NCI-H524 treated with DMSO at 0.1 percent for 48 hours (cell line): ENCODE measurements at places on chromosomes 4 and X.
A peak's percentile ranks its signal among the peaks of the same experiment; 100 is the strongest.

GRCh38 chr4:75036046-75036830, 103.3 kb downstream of the PARM1 start:
- no peak for DNase-seq

- no peak for DNase-seq
Observed at GRCh38 chr4:176753049-176753448, 39.7 kb downstream of the VEGFC start.

GRCh38 chr4:18109676-18110075, 88.1 kb upstream of the LCORL start:
- no peak for DNase-seq

DNA sequence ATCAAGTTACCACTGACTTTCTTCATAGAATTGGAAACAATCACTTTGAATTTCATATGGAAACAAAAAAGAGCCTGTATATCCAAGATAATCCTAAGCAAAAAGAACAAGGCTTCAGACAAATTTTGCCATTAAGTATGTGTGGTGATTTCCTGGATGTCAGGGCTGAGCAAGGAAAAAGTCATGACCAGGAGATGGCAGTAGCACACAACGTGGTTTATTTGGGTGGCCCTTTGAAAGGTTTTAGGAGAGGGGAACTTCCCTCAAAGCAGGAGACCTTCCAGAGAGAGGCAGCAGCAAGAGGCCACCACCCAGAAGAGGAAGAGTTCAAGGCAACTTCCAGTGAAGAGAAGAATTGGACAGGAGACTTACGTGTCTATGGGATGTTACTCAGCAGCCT, 18.1 kb upstream of the ZXDB start:
- DNase-seq, result no peak

DNA sequence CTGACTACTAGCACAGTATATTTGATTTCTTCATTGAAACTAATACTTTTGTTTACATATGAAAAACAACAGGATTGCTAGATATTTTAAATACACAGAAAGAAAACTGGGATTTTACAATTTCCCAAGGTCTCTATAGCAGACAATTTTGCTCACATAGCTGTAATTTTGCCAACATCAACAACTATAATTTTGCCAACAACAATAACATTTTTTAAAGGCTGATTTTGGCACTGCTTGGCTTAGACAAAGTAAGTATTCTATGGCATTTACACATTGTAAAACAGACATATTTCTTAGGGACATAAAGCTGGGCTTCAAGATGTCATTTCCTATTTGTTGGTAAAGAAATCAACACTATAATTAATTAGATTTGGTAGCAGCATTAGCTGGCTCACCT, 922.1 kb downstream of the RAB28 start:
- no peak for DNase-seq

- no peak for DNase-seq
Observed at GRCh38 chr4:185304541-185304940, 91.2 kb downstream of the LRP2BP start.

DNA sequence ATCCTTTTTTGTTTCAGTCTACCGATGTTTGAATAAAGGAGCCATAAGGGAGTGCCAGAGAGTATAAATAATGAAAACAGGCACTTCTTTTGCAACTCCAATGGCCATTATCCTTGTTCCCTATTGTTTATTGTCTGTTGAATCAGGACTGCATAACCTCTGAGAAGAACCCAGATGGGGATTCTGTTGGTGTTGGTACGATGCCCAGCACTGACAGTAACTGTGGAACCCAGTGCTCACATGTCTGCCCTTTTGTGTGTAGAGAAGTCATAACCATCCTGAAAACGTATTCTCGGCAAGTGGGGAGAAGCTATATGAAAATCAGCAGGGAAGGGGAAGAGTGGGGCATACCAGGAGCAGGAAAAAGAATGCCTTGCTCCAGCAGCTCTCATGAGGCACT, 195.1 kb upstream of the EDNRA start:
- DNase-seq, result no peak

DNA sequence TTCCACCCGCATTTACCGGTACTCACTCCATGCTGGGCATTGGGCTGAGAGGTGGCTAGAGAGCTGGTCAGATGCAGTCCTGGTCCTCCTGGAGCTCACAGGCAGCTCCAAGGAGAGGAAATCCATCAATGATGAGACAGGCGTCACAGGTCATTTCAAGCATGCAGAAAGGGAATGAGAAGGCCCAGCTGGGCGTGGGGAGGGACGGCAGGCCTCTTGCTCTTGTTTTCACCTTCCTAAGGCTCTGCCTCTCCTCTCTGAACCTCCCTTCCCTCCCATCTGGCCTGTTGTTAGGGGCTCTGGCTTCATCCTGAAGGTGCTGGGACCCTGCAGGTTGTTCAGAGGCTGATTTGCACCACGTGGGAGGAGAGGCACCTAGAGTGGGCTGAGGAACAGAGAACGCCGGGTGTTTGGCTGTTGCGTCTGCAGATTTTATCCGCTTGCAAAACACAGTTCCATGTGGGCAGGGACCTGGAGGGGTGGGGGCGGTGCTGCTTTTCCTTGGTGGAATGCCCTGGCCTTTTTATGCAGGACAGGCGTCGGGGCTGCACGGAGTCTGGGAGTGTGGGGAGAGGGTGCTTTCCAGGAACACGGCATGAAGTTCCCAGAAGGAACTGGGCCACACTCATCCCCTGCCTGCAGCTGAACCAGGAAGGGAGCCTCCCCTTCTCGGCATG, 81.5 kb upstream of the PSAPL1 start:
- DNase-seq, result no peak

- DNase-seq, result no peak
Observed at GRCh38 chr4:170088716-170089115, 1.0 kb downstream of the AADAT start.

- DNase-seq, result no peak
Observed at GRCh38 chr4:99381588-99382175, 29.1 kb upstream of the ADH1C start.

DNA sequence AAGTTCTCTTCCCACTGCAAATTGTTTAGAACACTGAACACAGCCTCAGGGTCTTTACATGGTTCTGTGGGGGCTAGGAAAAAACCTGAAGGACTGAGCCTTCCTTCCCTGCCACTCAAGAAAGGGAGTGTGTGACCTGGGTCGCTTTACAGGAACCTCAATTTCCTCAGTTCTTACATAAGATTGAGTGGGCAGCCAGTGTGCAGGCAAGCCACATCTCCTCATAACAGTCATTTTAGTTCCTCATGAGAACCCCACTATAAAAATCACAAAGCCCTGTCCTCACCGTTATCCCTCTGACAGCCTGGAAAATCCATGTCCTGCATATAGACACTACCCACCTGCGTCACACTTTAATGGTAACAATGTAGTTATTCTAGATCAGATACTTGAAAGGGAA, 2.1 kb upstream of the ETDC start:
- DNase-seq, result no peak

DNA sequence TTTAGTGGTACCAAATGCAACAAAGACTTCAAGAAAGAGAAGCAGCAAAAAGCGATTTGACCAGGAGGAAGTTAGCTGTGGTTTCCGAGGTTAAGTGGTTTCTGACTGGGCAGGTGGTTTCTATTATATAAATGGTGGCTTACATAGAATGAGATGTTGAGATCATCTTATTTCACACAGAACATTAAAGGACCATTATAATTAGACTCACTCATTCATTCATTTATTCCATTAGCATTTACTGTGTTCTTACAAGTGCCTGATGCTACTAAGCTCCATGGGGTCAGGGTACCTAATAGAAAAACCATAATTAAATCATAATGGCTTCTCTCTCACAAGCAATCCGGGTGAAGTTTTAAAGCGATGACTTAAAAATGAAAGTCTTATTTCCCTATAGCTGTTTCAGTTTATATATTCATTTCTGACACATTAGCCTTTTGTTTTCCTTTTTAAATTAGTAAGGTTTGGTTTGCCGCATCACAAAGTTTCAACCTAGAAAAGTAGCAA, 10.6 kb downstream of the TSPAN6 start:
- no peak for DNase-seq

GRCh38 chr4:24473309-24473721, 111.0 kb downstream of the DHX15 start:
- DNase-seq, result peak; percentile 18

GRCh38 chr4:3079694-3080123, 5.2 kb downstream of the HTT start:
- DNase-seq, result no peak

DNA sequence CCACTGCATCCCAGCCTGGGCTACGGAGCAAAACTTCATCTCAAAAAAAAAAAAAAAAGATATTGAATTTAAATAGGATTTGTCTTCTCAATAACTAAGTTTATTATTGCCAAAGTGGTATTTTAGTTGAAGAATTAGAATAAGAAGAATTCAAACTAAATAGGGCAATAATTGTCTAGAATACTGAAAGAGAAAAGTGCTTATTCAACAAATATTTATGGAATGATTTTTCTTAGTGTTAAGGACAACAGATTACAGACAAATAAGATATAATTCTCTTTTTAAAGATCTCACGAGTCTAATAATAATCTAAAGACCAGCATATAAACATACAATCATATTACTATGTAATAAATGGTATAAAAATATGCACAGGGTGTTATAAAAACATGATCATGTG, 33.6 kb upstream of the ZFP42 start:
- no peak for DNase-seq

DNA sequence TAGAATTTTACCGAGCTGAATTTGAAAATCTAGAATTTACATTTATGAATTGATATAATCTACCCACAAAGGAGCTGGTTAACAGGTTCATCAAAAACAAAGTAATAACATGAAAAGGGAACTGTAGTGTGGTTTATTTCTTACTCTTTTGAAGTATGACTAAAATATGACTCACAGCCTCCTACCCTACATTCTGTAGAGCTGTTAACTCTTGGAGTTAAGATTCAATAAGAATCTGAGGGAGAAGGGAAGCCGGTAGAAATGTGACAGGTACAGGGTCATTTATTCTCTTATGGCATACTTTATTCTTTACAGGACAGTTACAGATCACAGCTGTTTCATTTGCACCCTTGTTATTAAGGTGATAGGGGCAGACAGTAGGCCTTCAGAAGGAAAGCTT, 132.2 kb upstream of the FAM47B start:
- no peak for DNase-seq

DNA sequence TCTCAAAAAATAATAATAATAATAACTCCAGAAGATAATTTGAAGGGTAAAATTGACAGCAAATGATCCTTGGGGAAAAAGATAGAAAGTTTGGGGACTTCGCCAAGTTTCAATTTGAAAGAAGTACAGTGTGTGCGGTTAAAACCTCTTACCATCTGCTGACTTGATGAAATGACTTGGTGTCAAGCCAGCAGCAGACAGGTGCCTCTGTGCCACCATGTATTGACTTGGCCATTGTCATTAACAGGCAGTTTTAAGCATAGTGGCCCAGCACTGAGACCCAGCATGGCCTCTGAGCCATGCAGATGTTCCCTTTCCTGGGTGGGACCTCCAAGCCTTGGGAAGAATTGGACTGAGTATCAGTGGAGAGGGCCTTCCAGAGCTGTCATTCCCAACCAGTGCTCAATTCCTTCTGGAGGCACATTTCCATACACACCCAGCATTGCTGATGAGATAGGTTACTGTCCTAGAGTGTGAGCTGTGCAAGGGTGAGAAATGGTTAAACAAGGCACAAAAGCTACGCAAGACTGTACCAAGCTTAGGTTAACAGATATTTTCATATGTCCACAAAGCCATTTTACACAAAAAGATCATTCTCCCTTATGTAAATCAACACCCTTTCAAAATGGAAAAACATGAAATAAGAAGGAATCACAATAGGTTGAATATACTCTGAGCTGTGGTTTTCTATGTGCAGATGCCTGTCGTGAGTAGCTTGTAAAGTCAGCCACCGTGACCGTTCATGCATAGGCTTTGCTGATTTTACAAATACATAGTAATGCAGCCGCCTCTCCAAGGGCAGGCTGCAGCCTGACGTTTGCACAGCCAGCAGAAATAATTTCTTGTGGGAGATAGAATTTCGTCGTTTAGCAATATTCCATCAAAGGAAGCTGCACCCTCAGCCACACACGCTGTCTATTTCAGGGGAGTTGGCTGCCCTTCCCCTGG, 59.4 kb upstream of the FBXW7 start:
- DNase-seq, result no peak
